Stimulated activated CD8-positive, alpha-beta memory T cell treated with anti-CD3 and anti-CD28 coated beads, Interleukin-15, amount 100 ng/mL, for 48 hours (primary cell): ENCODE measurements at places on chromosomes 4 and X.

- DNase-seq, result no peak
These were observed 135.6 kb downstream of the TSPAN5 start for GRCh38 chr4:98522636-98523395.

DNA sequence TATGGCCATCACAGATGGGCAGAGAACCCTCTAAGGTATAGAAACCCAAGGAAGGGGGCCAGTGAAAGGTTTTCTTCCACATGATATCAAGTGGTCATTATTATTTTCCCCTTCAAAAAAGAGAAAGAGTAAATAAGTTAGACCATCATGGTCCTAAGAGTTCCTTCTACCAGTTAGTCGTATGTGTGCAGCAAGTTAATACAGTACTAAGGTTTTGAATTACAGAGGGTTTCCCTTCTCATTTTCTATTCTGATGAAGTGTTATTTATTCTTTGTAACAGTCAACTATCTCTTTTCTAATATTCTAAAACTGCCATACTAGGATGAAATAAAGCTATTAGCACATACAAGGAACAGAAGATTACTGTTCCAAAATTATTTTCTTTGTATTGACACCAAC is 94.4 kb downstream of the TMEM144 start:
- no peak for DNase-seq

DNA sequence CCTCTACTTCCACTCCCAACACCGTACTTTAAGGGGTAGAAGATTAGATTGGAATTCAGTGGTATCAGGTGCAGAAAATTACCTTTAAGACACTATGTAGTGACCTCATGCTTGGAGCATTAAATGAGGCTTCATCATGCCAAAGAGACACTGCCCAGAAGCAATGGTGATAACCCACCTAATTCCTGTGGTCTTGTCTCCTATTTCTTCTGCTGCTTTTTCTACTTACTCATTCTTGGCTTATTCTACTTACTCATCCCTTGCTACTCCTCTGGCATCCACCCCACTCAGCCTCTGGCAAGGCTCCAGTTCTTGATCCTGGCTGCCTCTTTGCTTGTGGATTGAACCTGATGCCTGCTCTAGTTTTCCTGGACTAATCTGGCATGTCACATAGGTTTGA is 62.3 kb upstream of the ADAMTS3 start:
- no peak for DNase-seq

DNA sequence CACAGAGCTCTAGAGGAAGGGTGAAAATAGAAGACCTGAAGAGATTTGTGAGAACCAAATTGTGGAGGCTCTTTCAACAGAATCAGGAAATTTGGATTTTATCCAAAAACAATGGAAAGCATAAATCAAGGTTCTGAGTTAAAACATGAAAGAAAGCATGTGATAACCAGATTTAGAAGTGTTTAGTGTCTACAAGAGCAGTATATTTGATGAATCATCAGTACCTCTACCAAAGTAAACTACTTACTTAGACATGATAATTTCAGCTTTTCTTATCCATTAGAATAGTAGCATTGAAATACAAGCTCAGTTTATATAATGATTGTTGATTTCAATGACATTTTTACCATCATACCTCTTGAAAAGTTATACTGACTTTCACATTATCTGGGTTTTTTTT is 25.9 kb upstream of the INTU start:
- no peak for DNase-seq

DNA sequence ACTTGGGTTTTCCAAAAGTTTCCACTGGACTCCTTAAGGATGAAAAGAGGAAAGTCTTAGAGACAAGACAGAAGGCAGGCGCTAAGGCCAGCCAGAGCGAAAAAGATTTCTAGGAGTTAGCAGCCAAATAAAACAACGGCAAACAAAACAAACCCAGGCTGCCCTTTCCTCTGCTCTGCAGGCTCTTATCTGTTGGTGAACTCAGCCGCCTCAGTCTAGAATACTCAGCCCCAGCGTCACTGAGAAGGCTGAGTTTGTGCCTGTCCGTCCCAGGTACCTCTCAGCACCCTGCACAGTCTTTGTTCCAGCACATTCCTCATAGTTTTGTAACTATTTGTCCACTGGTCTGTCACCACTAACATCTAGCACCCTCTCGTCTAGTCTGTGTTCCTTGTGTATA is 75.6 kb upstream of the FAM9C start:
- no peak for DNase-seq

GRCh38 chrX:18887177-18887824 is 96.6 kb downstream of the PHKA2 start:
- DNase-seq, result no peak

GRCh38 chr4:70197842-70198241 is 2.3 kb downstream of the ODAM start:
- no peak for DNase-seq

GRCh38 chr4:15457406-15458201 is 12.1 kb upstream of the CC2D2A start:
- no peak for DNase-seq

- no peak for DNase-seq
These were observed 498.3 kb upstream of the INTU start for GRCh38 chr4:127134490-127134889.

DNA sequence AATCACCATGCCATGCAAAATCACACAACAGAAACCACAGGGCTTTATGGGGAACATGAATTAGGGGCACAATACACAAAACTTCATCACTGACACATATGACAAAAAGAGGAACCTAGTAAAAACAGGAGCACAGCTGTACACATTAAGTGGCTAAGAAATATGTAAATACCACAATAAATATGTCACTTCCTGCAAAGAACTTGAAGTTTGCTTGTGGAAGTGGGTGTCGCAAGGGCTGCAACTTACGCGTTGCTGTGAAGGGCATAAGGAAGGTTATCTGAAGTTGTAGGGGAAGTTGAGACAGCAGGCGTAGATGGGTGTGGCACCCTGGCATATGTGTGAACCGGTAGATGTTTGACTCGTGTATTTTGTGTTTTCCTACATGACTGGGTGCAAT is 42.4 kb downstream of the CLCN4 start:
- DNase-seq, result no peak

DNA sequence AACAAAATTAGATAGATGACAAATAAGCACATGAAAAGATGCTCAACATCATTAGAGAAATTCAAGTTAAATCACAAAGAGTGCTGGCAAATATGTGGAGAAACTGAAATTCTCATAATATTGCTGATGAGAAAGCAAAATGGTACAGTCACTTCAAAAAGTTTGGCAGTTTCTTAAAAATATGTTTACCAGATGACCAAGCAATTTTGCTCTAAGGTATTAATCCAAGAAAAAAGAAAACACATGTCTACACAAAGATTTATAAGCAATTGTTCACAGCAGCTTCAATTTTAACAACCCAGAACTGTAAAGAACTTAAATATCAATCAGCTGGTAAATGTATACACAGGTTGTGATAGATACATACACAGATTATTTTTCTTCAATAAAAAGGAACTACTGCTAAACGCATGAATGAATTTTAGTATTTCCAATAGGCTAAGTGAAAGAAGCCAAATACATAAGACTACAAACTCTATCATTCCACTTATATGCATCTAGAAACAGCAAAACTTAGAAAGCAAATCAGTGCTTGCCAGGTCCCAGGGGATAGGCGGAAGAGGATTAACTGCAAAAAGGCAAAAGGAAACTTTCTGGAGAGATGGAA is 11.7 kb downstream of the OTUD4 start:
- no peak for DNase-seq

DNA sequence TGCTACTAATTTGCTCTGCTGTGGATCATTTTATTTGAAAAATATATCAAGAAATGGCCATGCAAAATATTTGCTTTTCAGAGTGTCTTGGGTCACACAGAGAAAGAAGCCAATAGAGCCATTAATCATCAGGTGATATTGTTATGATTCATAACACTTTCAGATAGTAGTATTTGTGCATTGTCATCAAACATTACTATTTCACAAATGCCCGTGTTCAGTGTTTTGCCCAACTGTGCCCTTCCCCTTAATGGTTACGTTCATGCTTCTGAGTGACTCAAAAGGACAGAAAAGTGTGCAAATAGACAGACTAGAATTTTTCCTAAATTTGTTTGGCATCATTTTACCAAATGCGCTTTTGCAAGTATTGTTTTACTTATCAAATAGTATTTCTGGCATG is 46.5 kb downstream of the PHOX2B start:
- DNase-seq, result no peak

GRCh38 chr4:55012363-55013230 is 112.8 kb downstream of the KDR start:
- no peak for DNase-seq

DNA sequence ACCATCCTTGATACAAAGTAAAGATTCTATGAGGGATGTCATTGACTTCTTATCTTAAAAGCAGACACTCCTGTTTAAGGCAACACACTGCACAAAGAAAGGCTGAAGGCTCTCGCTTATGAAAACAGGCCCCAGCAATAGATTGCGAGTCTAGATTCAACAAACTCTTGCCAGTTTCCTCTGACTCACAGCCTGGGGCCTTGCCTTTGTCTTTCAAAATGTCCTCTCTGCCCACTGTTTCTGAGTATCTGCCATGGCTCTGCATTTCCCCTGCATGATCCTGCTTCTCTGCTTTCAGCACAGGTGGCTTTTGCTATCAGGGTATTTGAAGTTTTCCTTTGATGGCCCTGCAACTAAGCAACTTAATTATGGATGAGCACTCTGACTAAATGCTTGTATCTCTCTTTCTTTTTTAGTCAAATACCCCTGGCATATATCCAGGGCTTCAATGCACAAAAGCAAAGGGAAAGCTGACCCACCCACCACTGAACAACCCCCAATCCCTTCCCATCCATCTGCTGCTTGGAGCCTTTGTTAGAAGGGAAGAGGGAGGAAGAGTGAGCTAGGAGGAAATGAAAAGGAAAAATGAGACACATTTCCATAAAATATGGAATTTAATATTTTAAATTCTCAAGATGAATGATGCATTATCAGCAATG is 32.2 kb downstream of the NDP start:
- no peak for DNase-seq

- no peak for DNase-seq
These were observed 236.6 kb downstream of the LDB2 start for GRCh38 chr4:16661813-16662212.

- DNase-seq, result no peak
These were observed 16.6 kb upstream of the ZNF718 start for GRCh38 chr4:107444-108429.

DNA sequence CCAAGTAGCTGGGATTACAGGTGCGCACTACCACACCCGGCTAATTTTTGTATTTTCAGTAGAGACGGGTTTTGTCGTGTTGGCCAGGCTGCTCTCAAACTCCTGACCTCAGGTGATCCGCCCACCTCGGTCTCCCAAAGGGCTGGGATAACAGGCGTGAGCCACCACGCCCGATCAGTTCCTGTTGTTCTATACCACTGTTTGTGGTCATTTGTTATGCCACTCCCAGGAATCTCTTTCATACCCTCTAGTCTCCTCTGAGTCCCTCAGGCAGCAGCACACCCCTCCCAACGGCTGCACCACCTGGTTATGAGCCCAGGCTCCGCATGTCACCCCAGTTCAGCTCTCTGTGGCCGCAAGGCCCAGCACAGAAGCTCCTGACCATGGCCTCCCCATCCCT is 17.5 kb upstream of the CD99 start:
- DNase-seq, result no peak

- no peak for DNase-seq
These were observed 78.1 kb downstream of the LDB2 start for GRCh38 chr4:16820329-16820728.

GRCh38 chr4:152997288-152997687 is 61.2 kb downstream of the FHDC1 start:
- DNase-seq, result no peak

- no peak for DNase-seq
These were observed 162.5 kb downstream of the COL4A6 start for GRCh38 chrX:108275732-108276131.

DNA sequence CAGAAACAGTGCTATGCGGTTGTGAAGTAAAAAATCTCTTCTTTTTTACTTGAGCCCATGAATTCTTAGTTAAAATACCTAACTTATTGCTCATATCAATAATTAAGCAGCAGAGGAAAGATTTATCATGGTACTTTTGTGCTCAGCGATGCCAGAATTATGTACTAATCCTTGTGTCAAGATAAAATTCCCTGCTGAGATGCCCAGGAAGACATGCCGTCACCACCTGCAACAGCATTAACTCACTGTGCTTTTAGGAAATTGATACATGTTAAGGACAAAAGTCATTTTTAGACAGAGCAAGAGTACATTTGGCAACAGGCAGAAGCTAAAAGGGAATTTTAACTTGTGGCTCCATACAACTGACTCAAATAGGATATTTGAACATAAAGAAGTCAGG is 138.9 kb downstream of the NPNT start:
- no peak for DNase-seq

GRCh38 chrX:111352424-111352823 is 59.6 kb downstream of the DCX start:
- DNase-seq, result no peak

GRCh38 chrX:85213792-85214530 is 29.6 kb downstream of the SATL1 start:
- no peak for DNase-seq

- DNase-seq, result no peak
These were observed 590.8 kb downstream of the SPRY1 start for GRCh38 chr4:123987408-123987807.

DNA sequence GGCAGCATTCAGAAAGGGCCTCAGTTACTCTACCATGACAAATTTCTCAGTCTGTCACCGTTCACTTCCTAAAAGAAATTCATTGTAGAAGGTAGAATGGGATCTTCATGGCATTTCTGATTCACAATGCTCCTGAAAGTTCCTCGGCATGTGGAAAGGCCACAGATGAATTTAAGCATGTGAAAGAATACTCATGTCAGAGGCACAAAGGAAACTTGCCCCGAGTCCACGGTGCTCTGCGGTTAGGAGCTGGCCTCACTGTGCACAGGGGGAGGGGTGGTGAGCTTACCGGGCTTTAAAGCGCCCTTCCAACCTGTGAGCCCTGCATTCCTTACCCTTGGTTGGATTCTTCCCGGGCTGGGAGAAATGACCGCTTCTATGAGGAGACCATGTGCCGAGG is 9.3 kb downstream of the TKTL1 start:
- no peak for DNase-seq

- no peak for DNase-seq
These were observed 98.7 kb upstream of the KLHL13 start for GRCh38 chrX:118215346-118215745.

GRCh38 chr4:67288964-67289363 is 256.3 kb downstream of the CENPC start:
- no peak for DNase-seq

DNA sequence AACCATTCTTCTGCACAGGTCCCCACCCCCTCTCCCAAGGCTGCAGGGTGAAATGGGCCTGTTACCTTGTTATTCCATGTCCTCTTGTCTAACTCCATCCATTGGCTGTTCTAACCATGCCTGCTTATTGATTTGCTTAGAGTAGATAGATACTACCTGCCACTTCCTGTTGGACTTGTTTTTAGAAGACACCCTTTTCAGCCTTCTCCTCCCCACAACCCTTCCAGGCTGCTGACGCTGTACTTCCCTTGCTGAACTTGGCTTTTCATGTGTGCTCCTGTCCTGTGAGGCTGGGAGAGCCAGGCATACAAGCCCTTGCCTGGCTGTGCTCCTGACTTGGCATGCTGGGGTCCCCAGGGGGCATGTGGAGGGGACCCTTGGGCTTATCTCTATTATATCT is 81.9 kb downstream of the AASDH start:
- no peak for DNase-seq

- DNase-seq, result no peak
These were observed 75.2 kb downstream of the IL1RAPL2 start for GRCh38 chrX:104641176-104641575.

GRCh38 chrX:103780336-103781061 is 3.9 kb downstream of the PLP1 start:
- DNase-seq, result no peak
